Mucosa of descending colon (tissue), 3 donors: ENCODE measurements at places on chromosomes 1 and 21. TPM values are rescaled to one million over a fixed set of nuclear protein-coding genes. Genes with fewer than 3 reads are reported as not detected.

Gene FOXD3
- total RNA-seq, result 5.0 TPM

- no peak for DNase-seq
Measured at GRCh38 chr1:213685992-213686582, 301.7 kb upstream of the PROX1 start.

DNA sequence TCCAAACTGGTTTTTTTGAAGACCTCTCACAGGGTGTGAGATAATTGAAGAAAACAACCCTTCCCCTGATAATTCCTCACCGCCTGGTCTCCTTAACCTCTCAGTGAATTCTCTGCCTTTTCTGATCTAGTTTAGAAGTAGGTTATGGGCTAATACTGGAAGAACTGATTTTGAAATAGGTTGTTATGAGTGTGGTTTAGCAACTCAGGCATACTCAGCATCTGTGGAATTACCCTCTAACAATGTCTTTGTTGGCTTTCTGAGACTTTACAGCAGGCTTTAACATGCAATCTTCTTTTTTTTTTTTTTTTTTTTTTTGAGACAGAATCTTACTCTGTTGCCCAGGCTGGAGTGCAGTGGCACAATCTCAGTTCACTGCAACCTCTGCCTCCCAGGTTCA lies 10.3 kb upstream of the PLD5 start:
- DNase-seq, result no peak

Gene TRIM67
- 0.05 TPM for total RNA-seq

DNA sequence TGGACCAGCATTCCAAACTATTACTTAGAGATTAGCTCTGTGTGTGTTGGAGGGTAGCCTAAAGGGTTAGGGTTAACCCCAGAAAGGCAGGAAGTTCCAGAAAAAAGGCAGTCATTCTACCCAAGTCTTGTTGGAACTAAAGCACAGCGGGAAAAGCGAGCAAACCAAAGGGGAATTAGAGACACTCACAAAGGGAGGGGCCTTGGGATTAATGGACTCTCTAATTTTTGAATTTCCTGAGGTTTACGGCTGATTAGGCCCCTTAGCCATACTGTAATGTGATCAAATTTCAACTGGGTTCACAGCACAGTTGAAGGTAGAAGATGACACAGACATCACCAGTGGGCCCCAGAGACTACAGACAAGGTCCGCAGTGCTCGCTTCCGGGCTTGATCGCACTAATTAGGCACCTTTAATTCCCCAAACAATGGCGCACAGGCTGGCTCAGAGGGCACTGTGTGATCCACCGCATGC lies 28.3 kb downstream of the CAPZB start:
- no peak for DNase-seq

Gene HES3
- not detected for total RNA-seq

DNA sequence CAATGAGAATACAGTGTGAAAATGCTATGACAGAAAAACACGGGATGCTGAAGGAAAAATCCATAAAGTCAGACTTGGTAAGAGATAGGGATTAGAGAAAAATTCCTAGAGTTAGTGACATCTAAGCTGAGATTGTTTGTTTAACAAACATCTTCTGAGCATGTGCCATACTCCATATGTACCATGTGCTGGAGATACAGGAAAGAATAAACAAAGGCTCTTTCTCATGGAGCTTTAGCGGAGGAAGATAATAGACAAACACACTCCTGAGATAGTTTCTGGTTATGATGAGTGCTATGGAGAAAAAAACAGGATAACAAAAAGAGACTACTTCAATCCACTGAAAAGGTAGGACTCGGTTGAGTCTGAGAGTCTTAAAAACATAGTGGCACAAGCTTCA lies 22.0 kb upstream of the AIM2 start:
- no peak for DNase-seq

- DNase-seq, result no peak
Measured at GRCh38 chr1:9201401-9202239, 33.0 kb upstream of the H6PD start.

Gene LACTBL1
- not detected for total RNA-seq

- no peak for DNase-seq
Measured at GRCh38 chr1:7752512-7753417, 18.3 kb upstream of the VAMP3 start.

- no peak for DNase-seq
Measured at GRCh38 chr1:8137481-8138244, 111.6 kb upstream of the ERRFI1 start.

DNA sequence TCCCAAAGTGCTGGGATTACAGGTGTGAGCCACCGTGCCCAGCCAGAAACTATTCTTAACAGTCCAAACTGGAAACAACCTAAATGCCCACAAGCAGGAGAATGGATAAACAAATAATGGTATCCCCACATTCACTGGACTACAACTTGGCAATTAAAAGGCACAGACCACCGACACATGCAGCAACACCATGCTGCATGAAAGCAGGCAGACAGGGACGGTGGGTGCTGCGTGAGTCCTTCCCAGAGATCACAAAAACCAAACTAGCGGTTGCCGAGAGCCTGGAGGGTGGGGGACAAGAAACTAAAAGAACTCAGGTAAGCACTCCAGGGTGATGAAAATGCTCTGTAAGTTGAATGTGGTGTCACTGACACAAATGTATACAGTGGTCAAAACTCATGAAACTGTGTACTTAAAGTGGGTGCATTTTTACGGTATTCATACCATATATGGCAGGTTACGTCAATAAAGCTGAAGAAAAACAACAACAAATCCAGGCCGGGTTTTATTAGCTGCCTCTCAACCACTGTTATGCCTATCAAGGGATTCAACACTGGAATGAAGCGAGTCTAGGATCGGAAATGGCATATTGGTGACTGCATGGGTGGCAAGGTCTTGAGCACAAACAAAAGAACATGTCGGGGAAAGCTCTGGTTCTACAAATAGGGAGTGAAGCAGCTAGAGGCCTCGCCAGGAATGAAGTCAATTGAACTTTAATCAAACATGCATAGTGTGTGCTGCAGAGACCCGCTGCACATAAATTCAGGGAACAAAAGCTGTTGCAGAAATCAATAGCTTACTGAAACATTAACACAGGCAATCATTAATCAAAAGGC lies 52.4 kb downstream of the SLC45A1 start:
- no peak for DNase-seq
